ENCODE measurements at places on chromosomes 7 and 10.

GRCh38 chr10:115328331-115328730 is 235.2 kb downstream of the ATRNL1 start:
- DNase-seq, result no peak

DNA sequence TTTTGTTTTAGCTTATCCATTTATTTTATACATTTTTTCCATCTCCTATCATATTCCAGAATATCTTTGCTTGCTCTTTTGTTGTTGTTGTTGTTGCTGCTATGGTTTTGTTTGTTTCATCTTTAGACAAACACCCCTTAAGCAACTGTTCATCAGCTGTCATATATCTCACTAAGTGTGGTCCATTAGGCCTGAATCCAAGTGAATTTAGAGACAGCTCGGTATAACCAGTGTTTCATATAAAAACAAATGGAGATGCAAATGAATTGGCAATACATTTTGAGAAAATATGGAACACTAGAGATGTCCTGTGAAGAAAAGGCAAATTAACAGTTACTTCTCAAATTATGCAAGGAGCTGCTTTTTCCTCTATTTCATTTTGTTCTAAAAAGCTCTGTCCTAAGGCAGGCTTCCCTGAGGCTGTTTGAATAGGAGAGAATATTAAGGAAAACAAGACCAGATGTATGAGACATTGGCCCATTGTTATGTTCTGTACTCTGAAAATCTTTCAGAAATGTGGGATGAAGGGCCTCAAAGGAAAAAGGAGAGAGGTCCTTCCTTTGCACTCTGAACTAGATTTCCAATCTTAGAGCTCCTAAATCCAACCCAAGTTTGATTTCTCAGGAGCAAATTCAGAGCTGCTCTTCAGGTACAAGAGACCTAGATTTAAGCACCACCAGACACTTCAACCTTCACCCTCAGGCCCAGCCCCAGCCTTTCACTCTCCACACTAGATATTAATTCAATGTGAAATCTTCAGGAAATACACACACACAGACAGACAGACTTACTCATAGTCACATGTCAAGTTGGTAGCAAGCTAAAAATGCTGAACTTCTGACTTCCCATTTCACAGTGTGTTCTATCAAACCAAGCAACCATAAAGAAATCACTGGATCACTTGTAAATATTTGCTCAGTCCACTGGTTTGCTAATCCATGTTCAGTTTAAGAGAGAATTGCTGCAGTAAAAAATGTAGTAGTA is 5.4 kb downstream of the TFEC start:
- DNase-seq, result no peak

DNA sequence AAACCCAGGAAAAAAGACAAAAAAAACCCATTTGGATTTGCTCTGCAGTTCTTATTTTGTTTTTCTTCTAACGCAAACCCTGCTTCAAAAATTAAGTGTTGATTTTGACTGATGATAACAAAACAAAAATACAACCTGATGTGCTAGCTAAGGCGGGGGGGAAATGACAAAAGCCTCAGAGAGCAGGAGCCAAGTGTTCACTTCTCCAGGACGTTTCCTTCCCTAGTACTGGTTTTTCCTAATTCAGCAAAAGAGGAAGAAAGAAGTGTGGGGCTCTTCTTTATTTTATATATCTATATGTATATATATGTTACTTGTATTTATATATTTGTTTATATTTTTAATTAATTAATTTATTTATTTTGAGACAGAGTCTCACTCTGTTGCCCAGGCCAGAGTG is 28.0 kb downstream of the SNX10 start:
- no peak for DNase-seq

DNA sequence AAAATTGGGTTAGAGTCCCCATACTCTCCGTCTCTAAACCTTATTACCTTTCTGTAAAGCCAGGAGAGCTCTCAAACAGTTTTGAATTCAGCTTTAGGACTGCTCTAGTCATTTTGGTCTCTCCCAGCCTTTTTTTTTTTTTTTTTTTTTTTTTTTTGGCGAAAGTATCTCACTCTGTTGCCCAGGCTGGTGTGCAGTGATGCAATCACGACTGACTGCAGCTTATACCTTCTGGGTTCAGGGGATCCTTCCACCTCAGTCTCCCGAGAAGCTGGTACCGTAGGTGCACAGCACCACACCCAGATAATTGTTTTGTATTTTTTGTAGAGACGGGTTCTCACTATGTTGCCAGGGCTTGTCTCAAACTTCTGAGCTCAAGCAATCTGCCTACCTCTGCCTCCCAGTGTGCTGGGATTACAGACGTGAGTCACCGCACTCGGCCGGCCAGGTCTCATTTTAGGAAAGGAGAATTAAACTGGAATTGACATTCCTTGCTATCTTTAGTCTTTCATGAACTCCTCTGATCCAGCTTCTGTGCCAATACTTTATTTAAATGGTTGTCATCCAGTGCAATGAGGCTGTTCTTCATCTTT is 31.4 kb upstream of the RSU1 start:
- DNase-seq, result no peak

DNA sequence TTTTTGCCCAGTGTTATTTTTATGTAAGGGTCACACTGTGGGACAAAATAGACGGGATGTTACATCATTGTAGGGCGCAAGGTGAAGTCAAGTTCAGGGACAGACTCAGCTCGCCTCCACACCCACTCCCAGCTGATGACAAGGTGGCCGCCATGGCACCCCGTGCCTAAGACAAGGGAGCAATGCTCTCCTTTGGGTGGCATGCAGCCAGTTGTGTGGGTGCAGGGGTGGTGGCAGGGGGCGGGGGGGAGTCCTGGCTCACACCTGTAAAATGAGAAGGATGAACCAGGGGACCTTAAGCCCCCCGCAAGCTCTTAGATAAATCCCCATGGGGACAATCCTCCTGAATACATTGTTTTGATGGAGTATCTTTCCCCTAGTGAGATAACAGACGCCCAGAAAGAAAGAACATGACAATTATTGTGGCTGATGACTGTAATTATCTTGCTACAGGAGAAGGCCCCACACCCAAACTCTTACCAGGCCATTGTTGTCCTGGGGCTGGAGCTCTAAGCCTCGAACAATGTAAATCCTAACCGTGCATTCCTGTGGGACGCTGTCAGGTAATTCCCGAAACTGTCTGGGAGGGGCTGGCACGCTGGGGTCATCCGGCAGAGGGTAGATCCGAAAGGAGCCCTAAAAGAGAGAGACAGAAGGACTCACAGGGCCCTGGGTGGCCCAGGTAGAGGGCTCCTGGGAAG is 148.7 kb downstream of the MYOF start:
- no peak for DNase-seq

- no peak for DNase-seq
Measured at GRCh38 chr10:109358325-109358724, 565.0 kb downstream of the XPNPEP1 start.

- DNase-seq, result no peak
Measured at GRCh38 chr7:17301471-17302456, 3.3 kb downstream of the AHR start.
